Bronchial smooth muscle cell (primary cell): ENCODE measurements at places on chromosomes 7 and 10. TPM values are rescaled to one million over a fixed set of nuclear protein-coding genes. Genes with fewer than 3 reads are reported as not detected.

The PTN gene
- 5.2 and 38.6 TPM in 2 replicates for total RNA-seq

The BMPR1A gene
- 41.3 and 47.3 TPM in 2 replicates for total RNA-seq

The FAM20C gene
- total RNA-seq = 37.5 and 61.9 TPM in 2 replicates

The CAMK1D gene
- total RNA-seq = 0.79 and 0.94 TPM in 2 replicates

The BTBD16 gene
- 0.16 TPM in 1 of 2 replicates, not detected in the other for total RNA-seq

The SMNDC1 gene
- total RNA-seq = 3.3 and 6.1 TPM in 2 replicates

The NOS3 gene
- total RNA-seq = 0.17 and 0.32 TPM in 2 replicates

The PDE6C gene
- not detected in 2 replicates for total RNA-seq

The GLI3 gene
- total RNA-seq = 4.9 and 6.4 TPM in 2 replicates

The GPR15LG gene
- not detected in 2 replicates for total RNA-seq

The CPN1 gene
- total RNA-seq = not detected in 2 replicates

The PILRB gene
- 5.0 and 5.4 TPM in 2 replicates for total RNA-seq
